ENCODE measurements at places on chromosomes 3 and 15.

GRCh38 chr3:159008401-159008800 lies 206.5 kb downstream of the MFSD1 start:
- no peak for DNase-seq

DNA sequence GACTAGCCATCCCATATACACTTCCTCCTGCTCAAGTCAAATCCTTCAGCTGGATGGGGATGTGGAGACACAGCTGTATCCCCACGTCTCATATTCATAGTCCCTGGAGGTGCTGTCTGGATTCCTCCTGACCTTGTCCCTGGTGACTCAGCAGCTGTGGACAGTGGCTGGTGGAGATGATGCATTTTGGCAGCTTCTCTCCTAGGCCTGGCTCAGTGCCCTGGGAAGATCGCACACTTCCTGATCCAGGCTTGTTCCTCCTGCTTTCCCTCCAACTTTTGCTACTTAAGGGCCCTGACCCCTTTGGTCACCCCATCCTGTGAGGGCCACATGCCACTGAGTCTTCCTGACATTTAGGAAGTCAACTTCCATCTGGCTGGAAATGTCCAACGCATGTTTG lies 44.4 kb downstream of the ADAMTSL3 start:
- DNase-seq, result no peak

GRCh38 chr3:190227064-190227463 lies 95.2 kb downstream of the CLDN1 start:
- DNase-seq, result no peak

DNA sequence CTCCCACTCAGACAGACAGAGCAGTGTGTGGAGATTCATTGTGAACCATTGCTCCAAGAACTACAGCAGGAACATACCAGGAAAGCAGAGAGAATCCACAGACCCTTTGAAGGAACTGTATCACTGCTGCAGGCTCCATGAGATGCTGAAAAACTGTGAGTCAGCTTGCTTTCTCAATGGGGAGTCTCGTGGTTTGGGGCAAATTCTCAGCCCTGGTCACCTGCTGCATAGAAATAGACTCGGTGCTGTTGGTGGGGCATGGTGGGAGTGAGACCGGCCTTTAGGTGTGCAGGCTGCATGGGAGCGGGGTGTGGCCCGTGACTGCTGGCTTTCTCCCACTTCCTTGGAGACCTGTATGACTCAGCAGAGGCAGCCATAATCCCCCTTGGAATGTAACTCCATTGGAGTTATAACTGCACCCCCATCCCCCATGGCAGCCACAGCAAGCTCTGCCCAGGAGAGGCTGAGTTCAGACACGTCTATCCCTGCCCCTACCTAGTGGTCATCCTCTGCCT lies 35.6 kb downstream of the ALCAM start:
- DNase-seq, result peak; percentile 5

DNA sequence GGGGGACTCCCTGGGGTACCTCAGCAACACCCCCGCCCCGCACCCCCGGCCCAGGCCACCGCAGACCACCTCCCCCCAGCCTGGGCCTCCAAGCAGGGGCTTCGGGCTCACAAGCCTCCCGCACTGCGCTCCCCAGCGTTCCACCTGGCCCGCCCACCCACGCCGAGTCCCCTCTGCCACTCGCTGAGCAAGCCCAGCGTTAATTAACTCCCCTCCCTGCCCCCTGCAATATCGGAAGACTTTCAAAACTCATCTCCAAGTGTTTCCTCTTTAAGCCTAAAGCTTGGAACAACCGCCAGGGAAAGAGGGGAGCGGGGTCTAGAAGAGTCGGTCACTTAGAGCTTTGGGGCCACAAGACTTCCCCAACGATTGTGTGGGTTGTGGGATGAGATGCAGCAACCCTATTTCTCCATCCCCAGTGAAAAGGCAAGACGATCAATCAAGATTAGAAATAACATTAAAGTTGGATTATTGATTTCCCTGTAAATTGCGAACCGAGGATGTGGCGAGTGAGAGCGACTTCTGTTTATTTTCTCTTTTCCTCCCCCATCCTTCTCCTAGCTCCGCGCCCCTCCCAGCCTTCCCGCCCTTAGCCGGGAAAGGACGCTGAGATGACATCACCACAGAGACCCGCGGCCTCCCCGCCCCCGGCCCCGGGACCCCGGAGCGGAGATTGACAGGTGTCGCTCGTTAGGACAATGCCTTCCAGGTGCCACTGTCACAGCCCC lies 30.2 kb downstream of the NR2F2 start:
- DNase-seq, result peak; percentile 76

- DNase-seq, result no peak
Measured at GRCh38 chr3:30688776-30689641, 82.6 kb downstream of the TGFBR2 start.
